ENCODE measurements at places on chromosomes 7 and 10.

DNA sequence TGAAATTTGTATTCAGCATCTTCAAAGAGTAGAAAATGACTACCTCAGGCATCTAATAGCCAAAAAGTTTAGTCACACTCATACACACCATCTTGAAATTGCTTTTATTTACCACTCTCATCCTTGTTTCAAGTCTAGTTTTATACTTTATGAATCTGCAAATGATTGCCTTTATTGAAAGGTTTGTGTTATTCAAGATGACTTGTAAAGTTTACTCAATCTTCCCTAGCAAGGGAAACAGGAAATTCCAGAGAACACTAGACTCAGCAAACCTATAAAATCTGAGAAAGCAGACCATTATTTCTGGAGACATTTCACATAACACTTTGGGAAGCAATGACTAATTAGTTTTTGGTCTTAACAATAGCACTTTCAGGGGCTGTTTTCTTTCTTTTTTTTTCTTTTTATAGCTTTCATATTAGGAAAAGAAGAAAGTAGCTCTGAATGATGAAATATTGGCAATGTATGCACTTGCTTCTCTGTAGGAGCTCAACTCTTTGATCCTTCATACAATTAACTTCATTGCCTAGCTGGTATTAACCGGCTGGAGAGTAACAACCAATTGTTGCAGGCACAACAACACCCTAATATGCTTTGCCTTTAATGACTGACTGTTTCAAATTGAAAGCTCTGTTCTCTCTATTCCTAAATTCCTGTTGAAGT, 68.9 kb upstream of the HDAC9 start:
- peak; percentile 42 for DNase-seq

GRCh38 chr10:102132563-102133372, at the start of gene PPRC1:
TSS of gene PPRC1 (plus strand) at chr10:102133040. CDS start at chr10:102133069, 29 bp downstream.
- peak; percentile 96 for DNase-seq

GRCh38 chr10:9712393-9712792, 1305.3 kb upstream of the CELF2 start:
- DNase-seq: no peak

DNA sequence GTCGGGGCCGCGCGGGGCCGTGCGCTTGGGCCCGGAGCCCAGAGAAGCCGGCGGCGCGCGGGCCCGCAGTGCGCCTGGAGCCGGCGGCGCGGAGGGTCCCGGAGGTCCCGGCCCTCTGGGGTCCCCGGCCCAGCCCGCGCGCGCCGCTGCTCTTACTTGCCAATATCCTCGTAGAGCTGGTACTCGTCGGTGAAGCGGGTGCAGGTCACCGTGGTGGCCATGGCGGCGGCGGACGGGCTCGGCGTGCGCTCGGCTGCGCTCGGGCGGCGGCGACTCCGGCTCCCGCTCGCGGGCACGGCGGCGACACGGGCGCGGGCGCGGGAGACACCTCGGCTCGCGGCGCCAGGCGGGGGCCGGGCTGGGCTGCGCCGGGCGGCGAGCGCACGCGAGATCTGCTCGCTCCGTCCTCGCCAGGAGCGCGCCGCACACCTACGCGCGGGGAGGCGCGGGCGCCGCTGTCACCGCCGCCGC, at the start of gene CAMK2B:
CAMK2B (minus strand) TSS at position 394 of the 471 bp plus-strand sequence; CDS start at position 221, 173 bp downstream.
- peak; percentile 49 for DNase-seq

- DNase-seq: no peak
Observed at GRCh38 chr7:55794527-55794926, 68.0 kb downstream of the SEPTIN14 start.

- no peak for DNase-seq
Observed at GRCh38 chr7:8386926-8387550, 46.4 kb upstream of the NXPH1 start.

- DNase-seq: no peak
Observed at GRCh38 chr10:77490534-77491314, 146.9 kb downstream of the KCNMA1 start.

- DNase-seq: no peak
Observed at GRCh38 chr7:66905689-66906088, 15.3 kb upstream of the TMEM248 start.

DNA sequence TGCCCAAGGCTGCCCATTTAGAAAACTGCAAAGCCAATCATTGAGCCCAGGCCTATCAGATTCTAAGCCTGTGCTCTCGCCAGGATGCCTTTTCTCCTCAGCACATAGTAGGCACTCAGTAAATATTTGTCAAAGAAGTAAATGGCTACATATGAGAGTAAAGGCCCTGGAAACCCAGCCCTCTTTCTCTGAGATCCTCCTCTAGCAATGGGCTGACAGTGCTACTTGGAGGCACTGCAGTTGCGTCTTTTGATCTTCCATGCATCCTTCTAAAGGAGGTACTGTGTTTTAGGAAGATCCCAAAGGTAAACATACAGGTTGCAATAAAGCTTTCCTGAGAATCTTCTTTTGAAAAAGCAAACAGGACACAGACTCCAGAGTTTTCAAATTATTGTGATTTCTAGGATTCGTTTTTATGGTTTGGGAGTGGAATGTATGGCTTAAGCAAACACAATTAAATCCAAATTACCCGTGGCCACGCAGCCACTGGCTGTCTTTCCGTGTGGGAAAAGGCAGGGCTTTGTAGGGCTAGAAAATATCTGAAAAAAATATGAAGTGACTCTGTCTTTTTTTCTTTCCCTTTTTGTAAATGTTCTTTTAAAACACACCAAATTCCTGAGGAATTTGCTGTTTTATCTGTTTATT, 151.3 kb upstream of the BMPER start:
- DNase-seq: no peak

DNA sequence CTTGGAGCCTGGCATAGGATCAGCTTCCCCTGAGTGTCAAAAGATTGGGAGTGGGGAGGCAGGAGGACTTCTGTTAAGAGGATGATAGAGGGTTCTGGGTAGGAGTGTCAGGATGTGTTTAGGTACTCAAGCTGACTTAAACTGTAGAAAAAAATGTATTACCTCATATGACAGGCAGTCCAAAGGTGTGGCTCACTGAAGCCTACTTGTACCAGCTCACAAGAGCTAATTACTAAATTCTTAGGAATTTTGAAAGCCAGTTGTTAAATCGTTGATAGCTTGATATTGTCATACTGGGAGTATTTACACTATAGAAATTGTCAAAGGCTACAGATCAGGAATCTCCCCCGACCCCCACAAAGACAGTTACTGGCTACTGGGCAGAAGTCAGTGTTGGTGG, 32.1 kb downstream of the FAS start:
- no peak for DNase-seq

DNA sequence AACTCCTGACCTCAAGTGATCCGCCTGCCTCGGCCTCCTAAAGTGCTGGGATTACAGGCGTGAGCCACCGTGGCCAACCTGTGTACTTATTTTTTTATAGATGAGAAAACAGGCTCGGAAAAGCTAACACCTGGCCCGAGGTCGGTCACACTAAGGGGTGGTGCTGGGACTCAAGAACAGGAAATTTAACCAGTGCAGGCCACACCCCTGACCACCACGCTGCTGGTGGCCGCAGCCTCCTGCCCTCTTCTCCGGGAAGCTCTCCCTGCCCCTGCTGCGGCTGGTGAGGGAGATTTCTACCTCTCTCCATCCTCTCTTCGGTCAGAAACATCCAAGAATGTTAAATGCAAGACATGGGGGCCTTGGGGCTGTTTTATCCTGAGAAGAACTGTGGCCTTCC, 63.2 kb downstream of the TNRC18 start:
- no peak for DNase-seq

- DNase-seq: no peak
Observed at GRCh38 chr7:155870334-155871180, 58.3 kb upstream of the SHH start.

DNA sequence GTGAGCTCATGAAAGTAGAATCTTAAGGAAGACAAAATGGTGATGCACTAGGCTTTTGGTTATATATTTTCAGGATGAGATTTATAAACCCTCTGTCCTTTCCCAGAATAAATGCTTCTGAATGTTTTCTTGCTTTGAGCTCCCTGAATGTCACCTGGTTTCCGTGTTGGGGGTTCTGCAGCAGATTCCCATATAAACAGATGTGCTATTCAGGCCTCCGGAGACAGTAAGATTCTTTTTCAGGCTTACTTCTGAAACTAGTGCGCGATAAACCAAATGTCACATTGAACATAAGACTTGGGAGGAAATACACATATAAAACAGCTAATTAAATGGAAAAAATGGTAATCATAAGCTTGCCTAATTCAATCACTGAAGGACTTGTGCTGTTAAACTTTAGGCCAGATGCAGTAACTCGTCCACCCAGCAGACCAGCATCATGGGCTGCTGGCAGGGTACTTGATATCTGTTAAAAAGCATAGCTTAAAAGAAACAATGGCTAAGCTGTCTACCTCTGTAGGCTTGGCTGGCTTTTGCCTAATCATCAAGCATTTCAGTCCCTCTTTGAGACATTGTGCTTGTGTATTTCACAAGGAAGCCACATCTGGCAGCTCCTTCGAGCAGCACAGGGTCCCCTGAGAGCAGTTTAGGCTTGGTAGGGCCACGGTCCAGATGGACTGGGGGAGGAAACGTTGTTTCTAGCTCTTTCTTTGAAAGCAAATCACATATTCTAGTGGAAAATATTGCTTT, 281.2 kb upstream of the KIAA1217 start:
- no peak for DNase-seq

DNA sequence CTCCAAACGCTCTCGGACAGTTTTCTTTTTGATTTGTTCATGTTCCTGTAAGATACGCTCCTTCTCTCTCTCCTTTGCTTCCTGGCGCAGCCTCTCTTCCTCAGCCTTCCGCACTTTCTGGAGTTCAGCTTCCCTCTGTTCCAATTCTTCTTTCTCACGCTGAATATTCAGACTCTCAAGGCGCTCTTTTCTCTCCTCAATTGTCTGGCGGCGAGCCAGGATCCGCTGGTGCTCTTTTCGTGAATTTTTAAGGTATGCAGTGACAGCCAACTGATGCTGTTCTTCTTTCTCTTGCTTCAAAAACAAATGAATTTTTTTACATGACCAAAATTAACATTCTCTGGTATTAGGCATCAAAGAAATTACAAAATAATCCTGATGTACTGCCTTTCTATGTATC, 22.6 kb downstream of the EIF3A start:
- DNase-seq: no peak

DNA sequence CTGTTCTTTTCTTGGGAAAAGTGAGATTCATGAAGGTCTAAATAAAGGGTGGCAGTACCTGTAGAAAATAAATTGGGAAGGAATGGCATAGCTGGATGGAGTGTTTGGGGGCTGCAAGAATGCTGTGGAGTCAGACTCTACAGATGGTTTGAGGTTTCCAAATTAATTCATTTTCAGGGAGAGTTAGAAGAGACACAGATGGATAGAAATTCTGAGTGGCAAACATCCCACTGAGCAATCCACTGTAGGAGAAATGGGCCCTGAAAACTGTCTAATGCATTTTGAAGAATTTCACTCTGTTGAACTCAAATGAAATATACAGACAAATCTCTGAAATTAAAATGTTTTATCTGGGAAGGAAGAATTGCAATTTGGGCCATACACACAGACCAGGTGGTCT, 16.9 kb upstream of the NFE2L3 start:
- no peak for DNase-seq

DNA sequence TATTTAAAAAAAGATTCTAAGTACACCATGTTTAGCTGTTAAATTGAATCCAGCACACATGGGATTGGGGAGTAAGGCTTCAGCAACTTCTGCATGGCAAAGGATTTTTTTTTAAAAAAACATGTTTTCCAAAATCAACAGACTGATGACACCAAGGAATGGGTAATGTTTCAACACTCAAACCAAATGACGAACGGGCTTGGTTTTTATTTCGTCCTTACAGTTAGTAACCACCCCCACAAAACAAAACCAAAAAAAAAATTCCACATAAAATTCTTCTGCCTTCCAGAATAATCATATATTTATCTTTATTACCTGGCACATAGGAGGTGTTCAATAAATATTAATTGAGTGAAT, 45.7 kb downstream of the ICA1 start:
- DNase-seq: no peak

DNA sequence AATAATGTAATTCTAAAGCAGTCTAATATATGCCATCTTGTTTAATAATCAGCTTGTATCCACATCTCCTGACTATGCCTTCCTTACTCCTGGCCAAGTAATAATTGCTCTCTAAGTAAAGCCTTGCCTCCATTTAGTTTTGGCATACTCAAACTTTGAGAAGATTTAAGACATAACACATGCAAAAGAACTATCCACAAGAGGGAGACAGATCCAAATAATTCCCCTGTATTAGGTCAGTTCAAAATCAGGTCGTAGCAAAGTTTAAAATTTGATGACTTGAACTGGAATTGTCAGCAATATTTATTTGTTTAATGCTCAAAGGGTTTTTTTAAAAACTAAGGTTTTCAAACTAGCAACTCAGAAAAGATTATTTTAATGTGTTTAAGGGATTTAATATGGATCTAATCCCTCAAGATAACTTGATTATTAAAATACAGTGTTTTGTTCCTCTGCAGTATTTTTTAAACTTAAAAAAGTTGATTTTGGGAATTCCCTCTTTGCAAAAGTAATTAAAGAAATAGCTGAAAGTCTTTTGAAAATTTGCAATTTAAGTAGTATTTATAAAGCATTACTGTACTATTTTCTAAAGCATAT, 95.3 kb downstream of the HDAC9 start:
- peak; percentile 55 for DNase-seq

DNA sequence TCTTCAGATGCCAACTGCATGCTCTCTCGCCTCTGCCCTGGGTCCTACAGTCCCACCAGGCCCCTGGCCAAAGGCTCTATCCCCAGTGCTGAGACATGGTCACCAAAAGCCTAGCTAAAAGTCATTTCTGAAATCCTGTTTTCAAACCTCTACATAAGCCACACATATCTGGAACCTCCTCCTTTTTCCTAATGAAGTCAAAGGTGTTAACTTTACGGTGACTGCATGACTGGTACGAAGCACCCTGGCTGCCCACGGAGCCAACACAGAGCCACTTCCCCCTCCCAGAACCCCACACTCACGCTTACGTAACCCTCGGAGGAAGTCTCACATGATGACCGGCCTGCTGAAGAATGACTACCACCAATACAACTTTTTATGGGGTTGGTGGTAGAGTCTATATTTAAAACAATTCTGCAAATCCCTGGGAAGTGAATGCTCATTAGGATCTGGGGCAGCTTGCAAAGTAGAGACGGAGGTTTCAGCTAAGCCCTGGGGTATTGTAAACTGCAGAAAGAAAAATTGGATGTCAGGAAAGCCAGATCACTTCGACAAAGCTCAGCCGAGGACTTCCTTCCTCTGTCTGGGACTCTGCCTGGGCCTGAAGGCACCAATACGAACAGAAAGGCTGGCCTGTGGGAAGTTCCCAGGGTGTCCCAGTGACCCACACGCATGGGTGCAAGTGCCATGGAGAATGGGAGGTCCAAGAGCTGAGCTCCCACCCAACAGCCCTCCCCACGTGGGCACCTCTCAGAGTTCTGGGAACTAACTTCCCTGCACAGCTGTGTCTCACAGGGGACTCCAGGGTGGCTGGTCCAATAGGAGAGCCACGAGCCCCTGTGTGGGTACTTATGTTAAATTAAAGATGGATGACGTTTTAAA, 50.7 kb downstream of the PDGFA start:
- DNase-seq: no peak

All from GM03348 (cell line).